Activated CD8-positive, alpha-beta memory T cell treated with anti-CD3 and anti-CD28 coated beads, Interleukin-2, amount 50 U/mL, for 4 hours (primary cell): ENCODE measurements at places on chromosomes 7 and 10.
A peak's percentile ranks its signal among the peaks of the same experiment; 100 is the strongest.

DNA sequence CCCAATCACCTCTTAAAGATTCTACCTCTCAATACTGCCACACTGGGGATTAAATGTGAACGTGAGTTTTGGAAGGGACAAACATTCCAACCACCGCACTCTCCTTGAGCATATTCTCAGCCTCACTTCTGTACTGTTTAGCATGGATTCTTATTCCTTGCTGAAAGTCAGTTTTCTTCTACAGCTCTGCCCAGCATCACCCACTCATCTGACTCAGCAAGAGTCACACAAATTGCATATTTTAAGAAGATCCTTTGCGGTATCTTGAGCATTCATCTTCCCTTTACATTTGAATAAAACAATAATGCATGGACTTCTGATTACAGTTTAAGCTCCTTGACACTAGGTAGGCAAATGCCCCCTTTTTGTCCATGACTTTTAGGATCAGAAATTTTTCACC lies 251.6 kb upstream of the MKLN1 start:
- no peak for DNase-seq

DNA sequence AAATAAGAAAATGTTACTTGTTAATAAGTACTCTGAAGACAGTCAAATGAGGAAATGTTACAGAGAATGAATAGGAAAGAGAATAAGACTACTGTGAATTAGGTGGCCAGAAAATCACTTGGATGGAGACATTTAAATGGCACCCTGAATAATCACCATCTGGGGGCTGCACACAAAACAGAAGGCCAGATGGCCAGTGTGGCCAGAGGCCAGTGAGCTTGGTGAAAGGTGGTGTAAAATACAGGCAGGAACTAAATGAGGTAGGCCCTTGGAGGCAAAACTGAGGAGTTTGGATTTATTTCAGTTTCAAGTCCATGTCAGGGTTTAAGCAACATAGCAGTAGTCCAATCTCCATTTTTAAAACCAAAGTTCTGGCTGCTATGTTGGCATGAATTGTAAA lies 126.7 kb downstream of the TSPAN12 start:
- no peak for DNase-seq

DNA sequence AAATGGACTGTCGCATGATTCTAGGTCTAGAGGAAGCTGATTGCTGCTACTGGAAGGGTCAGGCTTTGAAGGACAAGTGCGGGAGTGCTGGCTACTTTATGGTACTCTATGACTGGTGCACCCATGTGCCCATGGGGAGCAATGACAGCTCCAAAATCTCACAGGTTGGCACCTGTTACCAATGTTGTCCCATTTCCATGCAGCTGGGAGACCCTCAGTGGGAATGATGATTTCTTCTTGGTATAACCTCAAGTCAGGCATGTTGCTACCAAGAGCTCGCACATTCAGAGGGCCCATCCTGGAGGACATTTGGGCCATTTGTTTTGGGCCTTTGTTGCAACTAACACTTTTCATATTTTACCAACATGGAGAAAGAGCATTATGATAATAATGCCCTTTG lies 174.4 kb downstream of the PRKCQ start:
- no peak for DNase-seq

- DNase-seq, result no peak
These were observed 86.2 kb downstream of the APBB1IP start for GRCh38 chr10:26524161-26524896.

- no peak for DNase-seq
These were observed 152.4 kb upstream of the CELF2 start for GRCh38 chr10:10865303-10865702.

- no peak for DNase-seq
These were observed 627.2 kb downstream of the SUGCT start for GRCh38 chr7:40761762-40762560.

DNA sequence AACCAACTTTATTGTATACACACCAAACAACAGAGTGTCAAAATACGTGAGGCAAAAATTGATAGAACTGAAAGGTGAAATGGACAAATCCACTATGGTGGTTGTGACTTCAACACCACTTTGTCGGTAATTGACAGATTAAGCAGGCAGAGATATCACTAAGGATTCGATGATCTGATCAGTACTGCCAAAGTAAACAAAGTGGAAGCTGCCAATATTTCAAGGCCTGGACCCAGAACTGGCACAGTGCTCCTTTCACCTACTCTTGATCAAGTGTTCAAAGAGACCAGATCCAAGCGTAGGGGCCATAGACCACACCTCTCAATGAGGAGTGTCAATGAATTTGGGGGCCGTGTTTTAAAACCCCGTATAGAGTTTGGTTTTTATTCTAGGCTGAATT lies 167.0 kb downstream of the CDK14 start:
- DNase-seq, result no peak

DNA sequence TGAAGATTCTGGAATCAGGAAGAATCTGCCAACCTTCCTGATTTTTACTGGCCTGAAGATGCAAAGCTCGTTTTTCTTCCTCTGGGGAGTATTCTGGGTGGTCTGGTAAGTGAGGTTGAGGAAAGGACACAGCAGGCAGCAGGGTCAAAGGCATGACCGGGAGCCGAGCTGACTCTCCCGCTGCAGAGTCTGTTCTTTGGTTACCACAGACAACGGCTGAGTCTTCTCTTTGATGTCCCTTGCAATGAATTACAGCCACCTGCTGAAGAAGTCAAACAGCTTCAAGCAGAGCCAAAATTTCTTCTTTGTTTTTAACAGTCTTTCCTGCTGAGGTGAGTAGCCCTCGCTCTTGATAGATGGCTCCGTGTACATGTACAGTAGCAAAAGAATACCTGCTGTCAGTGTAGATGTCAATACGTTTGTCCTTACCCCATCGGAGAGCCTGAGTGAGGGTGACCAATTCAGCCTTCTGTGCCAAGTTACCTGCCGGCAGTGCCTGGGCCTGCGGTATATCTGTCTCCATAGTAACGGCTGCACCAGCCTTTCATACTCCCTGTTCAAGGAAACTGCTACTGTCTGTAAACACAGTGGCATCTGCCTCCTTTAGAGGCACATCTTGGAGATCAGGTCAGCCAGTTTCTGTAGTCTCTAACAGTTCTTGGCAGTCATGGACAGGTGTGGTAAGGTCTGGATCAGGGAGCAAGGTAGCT lies 76.4 kb downstream of the PRR15 start:
- no peak for DNase-seq

DNA sequence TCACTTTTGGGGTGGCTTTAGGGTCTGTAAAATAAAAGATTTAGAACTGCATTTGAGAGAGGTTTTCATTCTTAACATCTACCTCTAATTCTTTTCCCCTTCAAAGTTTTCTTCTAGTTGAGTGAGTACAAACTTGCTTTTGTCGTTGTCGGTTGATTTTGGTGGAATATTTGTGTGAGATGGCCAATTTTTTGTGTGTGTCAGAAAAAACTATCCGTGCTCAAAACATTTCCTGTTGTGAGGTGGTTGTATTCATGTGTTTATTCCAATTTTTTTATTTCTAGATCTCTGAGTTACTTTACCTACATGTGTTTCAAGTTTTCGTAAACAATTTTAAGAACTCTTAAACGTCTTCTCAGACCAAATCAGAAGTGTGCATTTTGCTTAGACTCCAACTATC lies 1.6 kb downstream of the AHR start:
- no peak for DNase-seq

GRCh38 chr10:19730907-19731217 lies 85.4 kb upstream of the PLXDC2 start:
- DNase-seq, result no peak

- DNase-seq, result no peak
These were observed 93.1 kb downstream of the COBL start for GRCh38 chr7:51223505-51223904.

DNA sequence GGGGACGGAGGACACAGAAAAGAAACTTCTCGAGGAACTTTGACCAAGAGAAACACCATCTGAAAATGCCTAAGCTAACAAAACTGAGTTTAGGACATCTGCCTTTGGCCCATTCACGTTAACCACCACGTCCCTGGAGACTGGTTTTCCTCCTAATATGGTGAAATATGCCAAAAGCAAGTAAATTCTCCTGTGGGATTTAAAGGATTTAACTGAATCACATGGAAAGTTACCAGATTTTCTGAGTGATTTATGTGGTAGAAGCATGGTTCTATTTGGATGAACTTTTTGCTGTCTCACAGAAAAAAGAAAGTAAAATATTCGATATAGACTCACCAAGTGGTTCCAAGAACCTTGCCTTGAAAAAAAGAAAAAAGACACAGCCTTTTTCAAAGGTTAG lies 30.4 kb upstream of the BMPER start:
- DNase-seq, result no peak

DNA sequence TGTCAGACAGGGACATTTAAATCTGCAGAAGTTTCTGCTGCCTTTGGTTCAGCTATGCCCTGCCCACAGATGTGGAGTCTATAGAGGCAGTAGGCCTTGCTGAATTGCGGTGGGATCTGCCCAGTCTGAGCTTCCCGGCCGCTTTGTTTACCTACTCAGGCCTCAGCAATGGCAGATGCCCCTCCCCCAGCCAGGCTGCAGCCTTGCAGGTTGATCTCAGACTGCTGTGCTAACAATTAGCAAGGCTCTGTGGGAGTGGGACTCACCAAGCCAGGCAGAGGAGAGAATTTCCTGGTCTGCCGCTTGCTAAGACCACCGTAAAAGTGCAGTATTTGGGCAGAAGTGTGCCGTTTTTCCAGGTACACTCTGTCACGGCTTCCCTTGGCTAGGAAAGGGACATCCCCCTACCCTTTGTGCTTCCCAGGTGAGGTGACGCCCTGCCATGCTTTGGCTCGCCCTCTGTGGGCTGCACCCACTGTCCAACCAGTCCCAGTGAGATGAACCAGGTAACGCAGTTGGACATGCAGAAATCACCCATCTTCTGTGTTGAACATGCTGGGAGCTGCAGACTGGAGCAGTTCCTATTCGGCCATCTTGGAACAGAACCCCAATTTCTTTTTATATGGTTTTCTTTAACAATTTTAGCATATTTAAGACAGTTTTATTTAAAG lies 28.4 kb upstream of the VWDE start:
- no peak for DNase-seq

DNA sequence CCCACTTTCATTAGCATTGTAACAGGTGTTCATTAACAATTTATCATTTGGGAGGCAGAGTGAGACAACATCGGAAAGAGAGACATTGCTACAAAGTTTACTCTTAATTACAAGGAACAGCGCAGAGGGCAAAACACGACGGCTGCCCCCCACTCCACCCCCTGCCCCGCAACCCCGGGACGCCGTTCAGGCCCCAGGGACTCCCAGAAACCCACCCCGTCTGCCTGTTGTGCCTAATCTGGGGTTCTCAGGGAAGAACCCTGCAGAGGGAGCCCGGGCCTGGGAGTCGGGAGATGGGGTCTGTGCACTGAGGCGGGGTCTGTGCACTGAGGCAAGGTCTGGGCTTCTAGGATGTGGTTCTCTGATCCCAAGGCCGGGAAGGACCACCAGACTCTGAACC lies 25.2 kb downstream of the UNCX start:
- no peak for DNase-seq

- DNase-seq, result no peak
These were observed 21.9 kb downstream of the BNIP3 start for GRCh38 chr10:131959841-131960240.

- DNase-seq, result no peak
These were observed 138.0 kb upstream of the FRMD4A start for GRCh38 chr10:14468726-14469125.

GRCh38 chr10:68271196-68271882 lies 39.4 kb upstream of the ATOH7 start:
- DNase-seq, result no peak

DNA sequence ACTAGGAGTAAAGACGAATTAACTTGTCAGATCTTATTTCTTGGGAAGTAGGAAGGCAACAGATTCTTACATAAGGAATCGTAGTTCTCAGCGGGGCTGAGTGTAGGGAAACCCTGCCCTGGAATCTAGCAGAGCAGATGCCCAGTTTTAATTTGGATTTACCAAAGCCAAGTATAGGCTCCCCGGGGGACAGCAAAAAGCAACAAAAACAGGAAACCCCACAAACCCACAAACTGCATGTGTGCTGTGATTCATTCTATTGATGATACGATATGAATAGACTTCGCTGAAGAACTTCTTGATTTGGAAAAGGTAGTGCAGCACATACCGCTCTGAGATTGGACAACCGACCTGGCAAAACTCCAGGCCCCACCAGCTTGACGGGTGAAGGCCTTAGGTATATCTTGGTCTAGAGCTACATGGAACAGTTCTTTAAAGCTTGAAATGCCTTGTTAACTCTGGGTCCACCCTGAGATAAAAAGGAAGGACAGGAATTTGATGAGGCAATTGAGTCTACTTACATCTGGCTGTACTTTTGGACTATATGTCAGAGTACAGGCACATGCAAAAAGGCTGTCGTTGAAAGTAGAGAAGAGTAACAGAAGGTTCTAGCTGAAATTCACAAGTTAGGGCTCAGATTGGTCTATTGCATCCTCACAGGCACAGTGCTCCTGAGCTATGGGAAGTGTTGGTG lies 49.1 kb downstream of the STRA8 start:
- DNase-seq, result no peak

DNA sequence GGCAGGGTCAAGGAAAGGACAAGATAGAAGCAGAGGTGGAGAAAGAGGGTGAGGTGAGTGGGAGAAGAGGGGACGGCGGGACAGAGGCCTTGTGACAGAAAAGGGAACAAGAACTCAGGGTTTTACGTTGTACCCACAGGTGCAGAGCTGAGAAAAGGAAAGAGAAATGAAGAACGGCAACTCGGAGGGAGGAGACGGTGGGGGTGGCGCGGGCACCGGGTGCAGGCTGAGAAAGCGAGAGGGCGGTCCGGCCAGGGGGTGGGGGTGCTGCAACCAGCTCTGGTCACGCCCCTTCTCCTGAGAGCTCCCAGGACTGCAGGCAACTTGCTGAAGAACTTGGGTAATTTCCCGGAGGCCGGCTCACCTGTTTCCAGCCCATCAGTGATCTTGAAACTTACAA lies 65.3 kb downstream of the CARD11 start:
- peak; percentile 82 for DNase-seq

DNA sequence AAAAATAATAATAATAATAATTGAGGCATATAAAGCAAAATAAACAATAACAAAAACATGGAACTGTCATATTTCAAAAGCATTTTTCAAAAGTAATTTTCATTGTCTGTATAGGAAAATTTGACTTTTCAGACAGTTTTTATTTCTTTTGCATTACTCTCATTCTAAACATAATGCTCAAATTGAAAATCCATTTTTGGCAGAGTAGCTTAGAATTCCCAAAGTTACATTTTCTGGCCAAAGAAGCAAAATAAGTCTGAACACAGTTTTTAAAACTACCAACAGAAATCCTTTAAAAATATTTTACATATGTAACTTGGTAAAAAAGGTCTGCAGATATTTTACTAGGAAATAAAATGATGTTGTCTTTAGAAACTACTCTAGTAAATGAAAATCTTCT lies 535.4 kb downstream of the ANKRD7 start:
- DNase-seq, result no peak
